ENCODE measurements at places on chromosomes 7 and 10. TPM values are rescaled to one million over a fixed set of nuclear protein-coding genes. Genes with fewer than 3 reads are reported as not detected.
A peak's percentile ranks its signal among the peaks of the same experiment; 100 is the strongest.

DNA sequence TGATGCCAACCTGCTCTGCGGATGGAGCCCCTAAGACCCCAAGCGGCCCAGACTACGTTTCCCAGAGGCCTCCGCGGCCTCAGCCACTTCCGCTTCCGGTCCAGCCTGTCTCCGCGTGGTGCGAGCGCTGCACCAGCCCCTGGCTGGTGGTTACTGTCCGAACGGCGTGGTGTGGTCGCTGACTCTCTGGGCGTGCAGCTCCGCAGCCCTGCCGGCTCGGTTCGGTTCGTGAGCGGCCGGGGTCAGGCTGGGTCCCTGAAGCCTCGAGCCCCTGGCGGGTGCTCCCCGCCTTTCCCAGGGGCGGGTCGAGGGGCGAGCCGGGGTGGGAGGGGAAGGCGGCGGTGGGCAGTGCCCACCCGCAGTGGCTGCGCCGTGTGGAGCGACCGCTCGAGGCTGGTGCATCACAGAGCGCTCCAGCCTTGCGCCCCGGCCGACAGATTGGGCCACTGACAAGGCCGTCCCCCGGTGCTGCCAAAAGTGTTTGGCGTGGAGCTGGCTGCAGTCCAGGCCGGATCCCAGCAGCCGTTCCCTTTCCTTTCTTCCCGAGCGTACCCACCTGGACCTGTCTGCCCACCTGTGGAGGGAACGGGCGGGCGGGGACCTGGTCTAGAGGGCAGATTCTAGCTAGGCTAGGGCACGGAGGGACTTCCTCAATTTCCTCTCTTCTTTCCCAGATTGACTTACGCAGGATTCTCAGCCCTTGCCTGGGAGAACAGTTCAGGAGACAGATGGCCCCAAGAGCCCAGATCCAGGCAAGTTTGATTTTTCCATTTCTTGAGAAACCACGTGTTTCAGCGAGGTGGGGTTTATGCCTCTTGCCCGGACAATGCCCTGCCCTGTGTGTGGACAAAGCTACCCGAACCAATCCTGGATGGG, at the start of gene ZNF485:
Gene ZNF485 (plus strand): TSS at position 116 of the 876 bp plus-strand sequence. CDS start 613 bp downstream, at position 729.
- peak within 1 kb of the TSS; percentile 65 for H3K27ac ChIP-seq
- no peaks in the 10 kb centered on the region for H3K27me3 ChIP-seq
- peak within 1 kb of the TSS; percentile 92 for H3K4me3 ChIP-seq
- H3K36me3 ChIP-seq, result peaks cover 4% of the 10 kb centered on the region

- H3K4me1 ChIP-seq, result no peaks in the 10 kb centered on the region
- DNase-seq, result no peak
- H3K27ac ChIP-seq, result no peak overlapping the region
- H3K36me3 ChIP-seq, result no peaks in the 10 kb centered on the region
- H3K27me3 ChIP-seq, result no peaks in the 10 kb centered on the region
- no peak overlapping the region for H3K4me3 ChIP-seq
These were observed 94.2 kb upstream of the LAMB4 start for GRCh38 chr7:108224387-108224786.

DNA sequence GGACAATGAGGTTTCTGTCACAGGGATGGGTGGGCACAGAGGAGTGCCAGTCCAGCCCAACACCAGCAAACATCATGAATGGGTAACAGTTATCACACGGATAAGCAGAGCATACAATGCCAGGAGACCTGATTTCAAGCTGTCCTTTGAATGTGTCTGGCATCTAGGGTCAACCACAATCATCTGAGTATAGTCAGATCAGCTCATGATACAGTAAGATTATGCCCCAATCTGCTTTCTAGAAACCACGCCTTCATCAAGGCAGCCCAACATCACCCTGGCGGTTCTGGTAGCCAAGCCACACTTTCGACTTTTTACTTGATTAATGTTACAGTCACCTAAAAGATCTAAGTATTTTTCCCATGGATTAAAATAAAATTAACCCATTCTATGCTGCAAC, 10.5 kb downstream of the FAM171A1 start:
- no peak for DNase-seq
- no peaks in the 10 kb centered on the region for H3K27me3 ChIP-seq
- no peaks in the 10 kb centered on the region for H3K4me1 ChIP-seq
- no peak overlapping the region for H3K27ac ChIP-seq
- H3K36me3 ChIP-seq, result no peaks in the 10 kb centered on the region
- H3K4me3 ChIP-seq, result no peak overlapping the region

Gene SYT15B
- total RNA-seq, result 0.27 TPM

Gene C10orf67
- not detected for total RNA-seq

All from sigmoid colon (tissue), 7 donors.